Iris pigment epithelial cell (primary cell): ENCODE measurements at places on chromosomes 12 and 14.

GRCh38 chr12:14416658-14417057, 51.2 kb downstream of the ATF7IP start:
- DNase-seq, result peak; percentile 93

DNA sequence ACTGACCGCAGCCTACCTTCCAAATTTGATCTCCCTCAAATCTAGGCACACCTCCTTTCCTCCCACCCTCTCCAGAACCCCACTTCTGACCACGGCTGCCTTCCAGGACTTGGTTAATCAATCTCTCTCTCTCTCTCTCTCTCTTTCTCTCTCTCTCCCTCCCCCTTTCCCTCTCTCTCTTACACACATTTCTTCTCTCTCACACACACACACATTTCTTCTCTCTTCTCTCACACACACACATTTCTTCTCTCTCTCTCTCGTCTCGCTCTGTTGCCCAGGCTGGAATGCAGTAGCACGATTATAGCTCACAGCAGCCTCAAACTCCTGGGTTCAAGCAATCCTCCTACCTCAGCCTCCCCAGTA, 521 bp upstream of the GMFB start:
- DNase-seq, result no peak

- DNase-seq, result no peak
Observed at GRCh38 chr12:40106655-40107054, 774 bp upstream of the SLC2A13 start.

DNA sequence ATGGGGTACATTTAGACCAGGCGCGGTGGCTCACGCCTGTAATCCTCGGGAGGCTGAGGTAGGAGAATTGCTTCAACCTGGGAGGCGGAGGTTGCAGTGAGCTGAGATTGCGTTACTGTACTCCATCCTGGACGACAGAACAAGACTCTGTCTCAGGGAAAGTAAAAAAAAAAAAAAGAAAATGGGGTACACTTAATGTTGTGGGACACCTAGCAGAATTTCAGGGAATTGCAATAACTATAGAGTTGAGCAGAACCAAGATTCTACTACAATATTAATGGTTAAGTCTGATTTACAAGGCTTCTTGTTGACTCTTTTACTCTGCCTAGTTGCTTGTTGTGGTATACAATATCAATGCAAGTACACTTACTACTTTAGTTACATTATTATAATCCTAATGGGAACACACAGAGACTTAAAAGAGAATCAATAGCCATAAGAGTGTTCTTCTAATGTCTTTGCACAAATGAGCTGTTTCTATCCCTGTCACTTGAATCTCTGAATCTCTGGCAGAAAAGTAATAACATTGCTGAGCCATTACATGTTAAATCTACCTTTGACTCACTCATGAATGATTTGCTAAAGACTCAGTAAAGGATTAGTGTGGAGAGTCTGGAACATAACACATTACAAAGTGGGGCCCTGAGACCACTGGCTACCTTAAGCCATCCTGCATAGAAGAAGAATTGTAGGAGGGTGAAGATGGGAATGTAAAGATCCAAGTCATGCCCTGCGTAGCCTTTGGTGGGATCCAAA, 22.7 kb downstream of the BEST3 start:
- peak; percentile 38 for DNase-seq

GRCh38 chr12:64616201-64616600, 5.9 kb downstream of the RASSF3 start:
- no peak for DNase-seq

DNA sequence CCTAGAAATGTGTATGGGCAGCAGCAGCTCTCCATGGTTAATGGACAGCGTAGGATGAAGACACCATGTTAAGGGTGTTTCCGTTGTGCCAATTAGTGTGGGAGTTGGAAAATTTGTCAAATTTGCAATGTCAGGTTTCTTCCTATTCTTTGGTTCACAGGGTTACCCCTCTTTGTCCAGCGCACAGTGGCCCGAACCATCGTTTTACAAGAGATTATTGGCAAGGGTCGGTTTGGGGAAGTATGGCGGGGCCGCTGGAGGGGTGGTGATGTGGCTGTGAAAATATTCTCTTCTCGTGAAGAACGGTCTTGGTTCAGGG, 26.0 kb upstream of the TAMALIN start:
- no peak for DNase-seq

- peak; percentile 94 for DNase-seq
Observed at GRCh38 chr14:83217492-83217891, 1683.8 kb upstream of the SEL1L start.

DNA sequence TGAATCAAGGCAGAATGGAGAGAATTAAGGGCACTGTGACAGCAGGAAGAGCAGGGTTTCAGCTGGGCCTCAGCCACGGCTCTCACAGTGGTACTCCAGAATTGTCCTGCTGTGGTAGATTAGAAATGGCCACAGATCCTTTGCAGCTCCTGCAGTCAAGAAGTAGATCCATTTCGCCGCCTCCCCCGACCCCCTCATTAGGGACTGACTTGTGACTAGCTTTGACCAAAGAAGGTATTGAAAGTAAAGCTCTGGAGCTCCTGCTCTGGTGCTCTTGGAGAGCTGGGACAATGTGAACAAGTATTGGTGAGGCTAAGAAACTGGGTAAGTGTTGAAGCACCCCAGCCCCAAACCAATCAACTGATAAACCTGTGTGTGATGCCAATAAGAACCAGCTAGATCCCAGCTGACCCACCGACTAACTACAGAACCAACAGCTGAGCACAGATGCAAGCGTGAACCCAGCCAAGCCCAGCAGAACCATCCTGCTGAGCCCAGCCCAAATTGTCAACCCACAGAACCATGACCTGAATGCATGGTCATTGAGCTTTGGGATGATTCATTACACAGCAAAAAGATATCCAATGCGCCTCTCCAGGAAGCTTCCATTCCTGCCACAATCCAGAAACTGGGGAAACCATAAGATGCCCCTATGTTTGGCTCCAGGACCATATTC, 50.7 kb downstream of the JAG2 start:
- no peak for DNase-seq

- DNase-seq, result peak; percentile 68
Observed at GRCh38 chr12:63916561-63917476, 72.3 kb downstream of the SRGAP1 start.
